Activated CD4-positive, alpha-beta T cell treated with anti-CD3 and anti-CD28 coated beads, Interleukin-2, amount 10 ng/mL, durations not matched to agents 7 days and 5 days (primary cell): ENCODE measurements at places on chromosomes 12 and 14. TPM values are rescaled to one million over a fixed set of nuclear protein-coding genes. Genes with fewer than 3 reads are reported as not detected.

- no peaks in the 10 kb centered on the region for H3K36me3 ChIP-seq
- H3K4me3 ChIP-seq = no peak overlapping the region
- H3K27me3 ChIP-seq = peaks cover 15% of the 10 kb centered on the region
- DNase-seq = no peak
- no peak overlapping the region for H3K27ac ChIP-seq
- no peaks in the 10 kb centered on the region for H3K4me1 ChIP-seq
Measured at GRCh38 chr12:10571141-10571540, 42.3 kb downstream of the MAGOHB start.

The NRIP2 gene
- total RNA-seq = not detected

GRCh38 chr12:132315951-132316350 is 13.4 kb downstream of the GALNT9 start:
- no peak for DNase-seq
- no peak overlapping the region for H3K27ac ChIP-seq
- no peaks in the 10 kb centered on the region for H3K27me3 ChIP-seq
- H3K36me3 ChIP-seq = no peaks in the 10 kb centered on the region

DNA sequence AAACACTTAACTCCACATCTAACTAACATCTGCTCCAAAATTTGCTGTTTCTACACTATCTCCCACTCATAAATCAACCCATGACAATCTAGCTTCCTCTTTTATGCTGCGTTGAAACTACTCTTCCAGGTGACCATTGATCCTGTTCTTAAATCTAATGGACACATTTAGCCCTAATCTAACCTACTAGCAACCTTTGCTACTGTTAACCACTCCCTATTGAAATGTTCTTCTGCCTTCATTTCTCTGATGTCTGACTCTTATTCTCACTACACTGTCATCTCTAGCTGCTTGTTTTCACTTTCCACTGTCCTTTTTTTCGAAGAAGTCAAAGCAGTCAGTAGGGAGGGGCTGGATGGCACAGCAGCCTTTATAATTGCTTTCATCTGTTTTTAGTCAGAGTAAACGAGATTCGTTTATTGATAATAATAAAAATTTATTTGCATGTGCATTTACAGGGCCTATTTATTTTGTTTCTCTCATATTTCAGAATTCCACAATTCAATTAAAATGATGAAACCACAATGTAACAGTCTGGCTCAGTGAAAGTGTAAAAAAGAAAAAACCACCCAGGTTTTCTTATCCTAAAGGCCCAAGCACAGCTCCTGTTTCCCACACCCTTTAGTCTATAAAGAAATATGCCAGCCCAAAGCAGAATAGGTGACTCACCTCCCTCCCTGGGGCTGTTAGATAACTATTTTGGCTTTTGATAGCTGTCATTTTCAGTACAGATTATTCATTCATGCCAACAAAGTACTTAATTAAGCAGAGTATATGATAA is 44.9 kb downstream of the ATP2B1 start:
- no peaks in the 10 kb centered on the region for H3K27me3 ChIP-seq
- H3K4me1 ChIP-seq = peaks cover 33% of the 10 kb centered on the region
- peak overlapping the region; percentile 0 for H3K4me3 ChIP-seq
- H3K27ac ChIP-seq = peak overlapping the region; percentile 10
- H3K36me3 ChIP-seq = peaks cover 7% of the 10 kb centered on the region

DNA sequence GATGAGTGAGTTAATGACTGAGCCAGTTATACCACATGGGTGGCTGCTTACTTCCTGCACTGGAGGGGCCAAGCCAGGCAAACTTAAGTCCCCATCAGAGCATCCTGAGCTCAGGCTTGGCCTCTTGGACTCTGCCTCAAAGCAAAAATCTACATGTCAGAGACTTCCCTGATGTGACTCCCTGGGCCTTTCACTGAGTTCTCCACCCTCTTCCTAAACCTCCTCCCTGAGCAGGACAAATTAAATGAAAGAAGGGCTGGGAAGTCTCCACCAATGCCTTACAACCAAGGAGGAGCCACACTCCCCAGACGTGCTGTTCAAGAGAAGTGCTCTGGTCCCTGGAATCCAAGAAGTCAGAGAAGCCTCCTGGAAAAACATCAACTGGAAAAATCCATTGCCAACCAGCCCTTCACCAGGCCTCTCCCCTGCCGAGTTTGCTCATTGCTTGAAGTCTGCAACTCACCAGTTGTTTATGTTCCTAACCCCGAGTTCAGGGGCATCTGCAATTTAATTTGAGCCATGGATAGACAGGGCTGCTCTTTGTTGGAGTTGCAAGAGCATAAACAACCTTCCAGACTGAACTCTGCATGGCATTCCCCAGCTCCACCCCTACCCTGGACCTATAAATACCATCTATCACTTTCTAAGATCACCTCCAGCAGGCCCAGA is 160.5 kb downstream of the ANO2 start:
- H3K4me3 ChIP-seq = no peak overlapping the region
- H3K27ac ChIP-seq = no peak overlapping the region
- DNase-seq = no peak
- H3K36me3 ChIP-seq = no peaks in the 10 kb centered on the region

- peaks cover 58% of the 10 kb centered on the region for H3K36me3 ChIP-seq
- no peak overlapping the region for H3K4me3 ChIP-seq
- no peaks in the 10 kb centered on the region for H3K27me3 ChIP-seq
- H3K27ac ChIP-seq = peak overlapping the region; percentile 42
- DNase-seq = no peak
Measured at GRCh38 chr12:96327346-96327745, 72.9 kb downstream of the CDK17 start.

DNA sequence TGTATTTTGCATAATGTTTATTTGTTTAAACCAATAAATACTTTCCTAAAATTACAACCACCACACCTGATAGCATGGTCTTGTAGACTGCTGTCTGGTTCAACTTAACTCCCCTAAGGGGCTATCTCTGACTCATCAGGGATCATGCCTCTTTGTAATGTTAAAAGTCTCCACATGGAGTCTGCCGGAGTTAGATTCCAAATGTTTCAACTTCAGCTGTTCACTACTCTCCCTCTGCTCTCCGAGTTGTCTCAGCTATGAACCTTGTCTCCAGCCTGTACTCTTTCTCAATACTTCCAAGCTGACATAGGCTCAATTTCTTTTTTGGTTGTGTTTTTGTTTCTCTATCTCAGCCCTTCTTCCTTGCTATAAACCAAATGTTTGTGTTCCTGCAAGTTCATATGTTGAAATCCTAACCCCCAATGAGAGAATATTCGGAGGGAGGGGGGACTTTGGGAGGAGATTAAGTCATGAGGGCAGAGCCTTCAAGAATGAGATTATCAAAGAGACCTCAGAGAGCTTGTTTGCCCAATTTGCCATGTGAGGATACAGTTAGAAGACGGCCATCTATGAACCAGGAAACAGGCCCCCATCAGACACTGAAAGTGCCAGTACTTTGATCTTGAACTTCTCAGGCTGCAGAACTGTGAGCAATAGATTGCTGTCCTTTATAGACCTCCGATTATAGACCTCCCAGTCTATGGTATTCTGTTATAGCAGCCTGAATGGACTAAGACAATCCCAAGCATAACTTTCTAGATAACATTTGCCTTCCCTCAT is 858.2 kb downstream of the VRK1 start:
- H3K27ac ChIP-seq = no peak overlapping the region
- peaks cover 3% of the 10 kb centered on the region for H3K4me1 ChIP-seq
- H3K27me3 ChIP-seq = no peaks in the 10 kb centered on the region
- no peak overlapping the region for H3K4me3 ChIP-seq
- no peaks in the 10 kb centered on the region for H3K36me3 ChIP-seq

DNA sequence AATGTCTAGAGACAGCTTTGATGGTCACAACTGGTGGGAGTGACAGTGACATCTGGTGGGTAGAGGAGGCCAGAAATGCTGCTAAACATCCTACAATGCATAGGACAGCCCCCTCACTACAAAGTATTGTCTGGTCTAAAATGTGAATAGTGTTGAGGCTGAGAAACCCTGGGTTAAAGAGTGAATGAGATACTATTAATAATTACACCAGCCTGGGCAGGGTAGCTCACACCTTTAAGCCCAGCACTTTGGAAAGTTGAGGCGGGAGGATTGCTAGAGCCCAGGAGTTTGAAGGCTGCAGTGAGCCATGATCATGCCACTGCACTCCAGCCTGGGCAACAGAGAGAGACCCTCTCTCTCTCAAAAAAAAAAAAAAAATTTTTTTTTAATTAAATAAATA is 11.1 kb downstream of the SVOP start:
- no peak overlapping the region for H3K27ac ChIP-seq
- H3K4me3 ChIP-seq = no peak overlapping the region
- no peak for DNase-seq

- H3K27ac ChIP-seq = no peak overlapping the region
- no peak for DNase-seq
- peaks cover 4% of the 10 kb centered on the region for H3K4me1 ChIP-seq
- H3K36me3 ChIP-seq = peaks cover 15% of the 10 kb centered on the region
- no peaks in the 10 kb centered on the region for H3K27me3 ChIP-seq
Measured at GRCh38 chr14:67963545-67963944, 144.0 kb downstream of the RAD51B start.

The PUS7L gene
- 17.4 TPM for total RNA-seq

DNA sequence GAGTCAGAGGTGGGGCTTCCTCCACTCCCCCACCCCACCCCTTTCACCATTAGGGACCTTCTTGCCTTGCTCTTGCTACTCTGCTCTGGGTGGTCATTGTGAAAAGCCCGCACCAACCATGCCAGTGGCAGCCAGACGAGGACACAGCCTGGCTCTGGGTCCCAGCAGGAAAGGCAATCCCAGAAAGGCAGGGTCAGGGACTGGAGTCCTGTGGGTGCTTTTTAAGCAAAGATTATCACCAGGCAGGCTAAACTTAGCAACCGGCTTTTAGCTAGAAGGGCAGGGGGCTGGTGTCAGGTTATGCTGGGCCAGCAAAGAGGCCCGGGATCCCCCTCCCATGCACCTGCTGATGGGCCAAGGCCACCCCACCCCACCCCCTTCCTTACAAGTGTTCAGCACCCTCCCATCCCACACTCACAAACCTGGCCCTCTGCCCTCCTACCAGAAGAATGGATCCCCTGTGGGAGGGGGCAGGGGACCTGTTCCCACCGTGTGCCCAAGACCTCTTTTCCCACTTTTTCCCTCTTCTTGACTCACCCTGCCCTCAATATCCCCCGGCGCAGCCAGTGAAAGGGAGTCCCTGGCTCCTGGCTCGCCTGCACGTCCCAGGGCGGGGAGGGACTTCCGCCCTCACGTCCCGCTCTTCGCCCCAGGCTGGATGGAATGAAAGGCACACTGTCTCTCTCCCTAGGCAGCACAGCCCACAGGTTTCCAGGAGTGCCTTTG is 1.2 kb upstream of the GAPDH start:
- no peaks in the 10 kb centered on the region for H3K27me3 ChIP-seq
- peak; percentile 39 for DNase-seq
- H3K4me1 ChIP-seq = peaks cover 44% of the 10 kb centered on the region
- peak overlapping the region; percentile 98 for H3K27ac ChIP-seq

GRCh38 chr12:130447655-130447965 is 109.9 kb downstream of the PIWIL1 start:
- H3K36me3 ChIP-seq = no peaks in the 10 kb centered on the region
- no peak for DNase-seq
- H3K27ac ChIP-seq = no peak overlapping the region
- no peak overlapping the region for H3K4me3 ChIP-seq

DNA sequence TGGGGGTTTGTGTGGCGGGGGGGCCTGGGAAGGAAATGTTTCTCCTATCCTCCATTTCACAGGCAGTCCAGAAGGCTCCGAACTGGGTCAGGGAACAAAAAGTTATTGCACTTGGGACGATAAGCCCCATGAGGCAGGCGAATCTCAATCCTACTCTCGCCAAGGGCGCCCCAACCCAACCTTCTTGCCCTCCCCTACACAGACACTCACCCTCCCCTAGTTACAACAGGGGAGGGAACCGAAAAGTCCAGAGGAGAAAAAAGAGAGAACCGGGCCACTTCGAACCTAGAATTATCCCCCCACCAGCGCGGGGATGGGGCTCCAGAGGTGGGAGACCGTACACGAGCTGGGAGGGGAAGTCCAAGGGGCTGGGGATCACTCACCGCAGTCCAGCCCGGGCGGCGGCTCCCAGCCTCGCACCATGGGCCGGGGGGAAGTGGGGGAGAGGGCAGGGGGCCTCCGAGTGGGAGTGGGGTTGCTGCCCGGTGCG is 357 bp downstream of the HOMEZ start:
- H3K27me3 ChIP-seq = no peaks in the 10 kb centered on the region
- peaks cover 32% of the 10 kb centered on the region for H3K4me1 ChIP-seq
- peak overlapping the region; percentile 89 for H3K4me3 ChIP-seq

DNA sequence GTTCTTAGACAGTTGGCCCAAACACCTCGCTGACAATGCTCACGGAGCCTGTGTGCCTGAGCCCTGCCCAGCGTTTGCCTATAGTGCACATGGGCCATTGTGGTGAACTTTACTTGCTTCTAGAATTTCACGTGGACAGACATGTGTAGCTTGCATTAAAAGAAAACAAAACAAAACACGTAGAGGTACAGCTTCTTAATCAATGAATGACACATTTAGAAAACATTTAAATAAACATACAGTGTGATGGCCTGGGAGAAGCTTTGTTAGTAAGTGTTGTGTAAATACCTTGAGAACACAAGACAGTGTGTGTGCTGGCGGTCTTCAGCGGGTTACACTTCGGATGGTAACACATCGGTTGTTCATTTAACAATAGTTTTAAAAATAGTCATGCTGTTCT is 38.1 kb downstream of the SMOC1 start:
- no peaks in the 10 kb centered on the region for H3K36me3 ChIP-seq
- H3K4me3 ChIP-seq = no peak overlapping the region
- H3K4me1 ChIP-seq = no peaks in the 10 kb centered on the region
- H3K27me3 ChIP-seq = peaks cover 9% of the 10 kb centered on the region

DNA sequence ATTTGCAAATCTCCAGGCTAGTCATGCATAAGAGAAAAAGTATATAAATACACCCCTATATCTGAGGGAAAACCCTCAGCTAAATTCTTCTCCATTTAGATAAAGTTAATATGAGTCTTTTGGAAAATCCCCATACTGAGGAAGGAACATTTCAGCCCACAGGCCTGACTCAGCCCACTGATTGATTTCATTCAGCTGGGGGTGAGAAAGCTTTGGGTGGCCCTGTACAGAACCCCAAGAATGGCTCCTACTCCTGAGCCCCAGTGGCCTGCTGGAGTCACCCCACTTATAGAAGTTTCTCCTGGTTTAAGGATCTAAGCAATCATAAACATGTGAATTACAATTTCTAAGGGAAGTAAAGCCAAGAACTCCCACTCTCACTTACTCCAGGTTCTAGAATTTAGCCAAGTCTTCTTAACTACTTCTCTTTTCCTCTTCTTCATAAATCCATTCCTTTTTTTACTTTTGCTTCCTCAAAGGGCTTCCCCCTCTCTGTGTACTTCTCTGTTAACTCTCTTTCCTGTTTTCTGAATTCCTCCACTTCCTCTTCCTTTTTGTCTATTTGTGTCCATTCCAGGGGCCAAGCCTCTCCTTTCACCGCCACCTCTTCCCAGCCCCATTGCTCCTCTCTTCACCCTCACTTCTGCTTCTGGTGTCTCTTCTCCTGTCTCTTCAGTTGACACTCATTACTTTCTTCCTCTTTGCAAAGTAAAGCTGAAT is 21.0 kb downstream of the RTN1 start:
- no peak overlapping the region for H3K27ac ChIP-seq
- H3K4me1 ChIP-seq = no peaks in the 10 kb centered on the region
- peaks cover 9% of the 10 kb centered on the region for H3K27me3 ChIP-seq
- H3K4me3 ChIP-seq = no peak overlapping the region
- H3K36me3 ChIP-seq = no peaks in the 10 kb centered on the region
- no peak for DNase-seq
